Vagina (tissue), 2 donors: ENCODE measurements at places on chromosomes 6 and 20.

GRCh38 chr6:104532462-104532861, 327.3 kb downstream of the HACE1 start:
- no peak for DNase-seq
- no peaks in the 10 kb centered on the region for H3K27me3 ChIP-seq
- no peaks in the 10 kb centered on the region for H3K4me1 ChIP-seq
- H3K36me3 ChIP-seq, result no peaks in the 10 kb centered on the region
- no peak overlapping the region for H3K4me3 ChIP-seq
- no peak overlapping the region for H3K27ac ChIP-seq

GRCh38 chr20:62831361-62831788, 14.5 kb downstream of the COL9A3 start:
- DNase-seq, result no peak
- H3K4me3 ChIP-seq, result no peak overlapping the region

DNA sequence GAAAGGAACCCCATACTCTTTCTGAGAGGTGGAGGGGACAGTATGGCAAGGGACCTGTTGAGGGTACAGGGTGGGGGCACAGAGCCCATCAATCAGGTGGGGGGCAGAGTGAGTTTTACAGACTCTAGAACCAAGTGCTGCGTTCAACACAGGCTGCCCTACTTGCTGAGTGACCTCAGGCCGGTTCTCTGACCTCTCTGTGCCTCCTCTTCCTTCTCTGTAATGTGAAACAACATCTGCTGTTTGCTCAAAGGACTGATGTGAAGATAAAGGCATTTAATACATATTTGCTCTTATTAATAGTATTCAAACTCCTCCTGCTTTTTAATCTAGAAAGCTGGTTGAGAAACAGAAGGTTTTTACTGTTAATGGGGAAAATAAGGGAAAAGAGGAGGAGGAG, 25.9 kb upstream of the APMAP start:
- no peak for DNase-seq
- no peaks in the 10 kb centered on the region for H3K36me3 ChIP-seq
- no peak overlapping the region for H3K4me3 ChIP-seq
- H3K27ac ChIP-seq, result no peak overlapping the region
- H3K4me1 ChIP-seq, result peaks cover 43% of the 10 kb centered on the region

DNA sequence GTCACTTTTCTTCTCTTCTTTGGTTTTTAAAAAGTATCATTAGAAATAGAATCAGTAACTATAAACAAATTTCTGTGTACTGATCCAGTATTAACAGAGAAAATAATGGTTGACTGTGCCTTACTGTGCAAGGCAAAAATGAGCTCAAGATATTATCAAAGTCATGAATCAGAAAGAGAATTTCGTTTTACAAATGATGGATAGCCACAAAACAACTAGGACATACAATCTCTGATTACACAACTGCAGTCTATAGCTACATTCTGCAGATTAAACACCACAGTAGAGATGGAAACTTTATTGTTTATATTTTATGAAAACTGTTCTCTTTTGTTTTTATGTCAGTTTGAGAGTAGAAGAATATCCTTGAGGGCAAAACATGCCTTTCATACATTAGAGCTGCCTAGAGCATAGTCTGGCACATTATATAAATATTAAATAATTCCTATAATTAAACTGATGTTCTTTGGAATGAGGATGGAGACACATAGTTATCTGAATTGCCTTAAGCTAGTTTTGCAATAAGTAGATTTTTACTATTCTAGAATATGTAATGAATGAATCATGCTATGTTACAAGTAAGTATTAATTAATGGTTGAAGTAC, 333.1 kb downstream of the LAMA2 start:
- no peaks in the 10 kb centered on the region for H3K27me3 ChIP-seq
- no peaks in the 10 kb centered on the region for H3K36me3 ChIP-seq
- H3K4me1 ChIP-seq, result no peaks in the 10 kb centered on the region
- H3K4me3 ChIP-seq, result no peak overlapping the region
- DNase-seq, result no peak

DNA sequence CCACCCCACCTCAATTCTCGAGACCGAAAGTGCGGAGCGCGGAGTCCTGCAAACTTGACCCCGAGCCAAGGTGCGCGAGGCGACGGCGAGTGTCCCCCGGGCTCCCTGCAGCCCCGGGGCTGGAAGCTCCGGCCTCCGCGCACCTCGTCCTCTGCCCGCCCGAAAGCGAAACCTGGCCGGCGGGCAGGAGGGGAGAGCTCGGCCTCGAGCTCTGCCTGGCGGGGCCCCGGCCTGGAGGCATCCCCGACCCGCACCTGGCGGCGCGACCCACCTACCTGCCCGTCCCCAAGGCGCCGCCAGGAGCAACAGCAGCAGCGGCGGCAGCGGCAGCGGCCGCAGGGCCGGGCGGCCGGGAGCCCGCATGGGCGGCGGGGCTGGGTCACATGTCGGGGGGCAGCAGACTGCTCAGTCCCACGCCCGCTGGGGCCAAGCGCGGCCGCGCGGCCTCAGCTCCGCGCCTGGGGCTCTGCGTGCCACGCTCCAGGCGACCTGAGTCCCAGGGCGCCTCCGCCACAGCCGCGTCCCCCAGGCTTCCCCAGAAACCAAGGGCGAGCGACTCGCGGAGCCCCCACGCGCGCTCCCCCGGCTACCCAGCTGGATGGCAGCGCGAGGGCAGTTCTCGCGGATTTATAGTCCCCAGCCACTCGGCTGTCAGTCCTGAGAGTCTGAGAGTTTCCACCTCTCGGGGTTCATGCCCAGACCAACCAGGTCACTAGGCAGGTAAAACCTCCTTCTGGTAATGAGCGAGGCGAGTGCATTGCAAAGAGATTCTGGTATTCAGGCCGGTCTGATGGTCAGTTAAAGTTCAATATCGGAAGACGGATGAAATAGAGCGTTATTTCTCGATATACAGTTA, at the start of gene IL20RA:
Gene IL20RA, minus strand, starts transcription at position 600 of the 856 bp plus-strand sequence. Its CDS starts 237 bp downstream, at position 363.
- DNase-seq, result no peak
- H3K36me3 ChIP-seq, result no peaks in the 10 kb centered on the region
- no peaks in the 10 kb centered on the region for H3K4me1 ChIP-seq
- no peaks in the 10 kb centered on the region for H3K27me3 ChIP-seq
